ENCODE measurements at places on chromosomes 16 and 17.

- no peak for DNase-seq
- H3K4me1 ChIP-seq, result no peaks in the 10 kb centered on the region
- no peaks in the 10 kb centered on the region for H3K36me3 ChIP-seq
- H3K27ac ChIP-seq, result no peak overlapping the region
- no peaks in the 10 kb centered on the region for H3K27me3 ChIP-seq
- H3K4me3 ChIP-seq, result no peak overlapping the region
These were observed 253.9 kb downstream of the SLC39A11 start for GRCh38 chr17:72838581-72838980.

- H3K27ac ChIP-seq, result peak overlapping the region; percentile 10
- no peak overlapping the region for H3K4me3 ChIP-seq
- no peaks in the 10 kb centered on the region for H3K36me3 ChIP-seq
- peaks cover 13% of the 10 kb centered on the region for H3K4me1 ChIP-seq
- H3K27me3 ChIP-seq, result no peaks in the 10 kb centered on the region
These were observed 680.3 kb upstream of the SOX9 start for GRCh38 chr17:71440513-71440912.

- DNase-seq, result peak; percentile 93
- peaks cover 26% of the 10 kb centered on the region for H3K4me1 ChIP-seq
- no peaks in the 10 kb centered on the region for H3K27me3 ChIP-seq
These were observed 33.3 kb downstream of the PLCD3 start for GRCh38 chr17:45098869-45099616.

DNA sequence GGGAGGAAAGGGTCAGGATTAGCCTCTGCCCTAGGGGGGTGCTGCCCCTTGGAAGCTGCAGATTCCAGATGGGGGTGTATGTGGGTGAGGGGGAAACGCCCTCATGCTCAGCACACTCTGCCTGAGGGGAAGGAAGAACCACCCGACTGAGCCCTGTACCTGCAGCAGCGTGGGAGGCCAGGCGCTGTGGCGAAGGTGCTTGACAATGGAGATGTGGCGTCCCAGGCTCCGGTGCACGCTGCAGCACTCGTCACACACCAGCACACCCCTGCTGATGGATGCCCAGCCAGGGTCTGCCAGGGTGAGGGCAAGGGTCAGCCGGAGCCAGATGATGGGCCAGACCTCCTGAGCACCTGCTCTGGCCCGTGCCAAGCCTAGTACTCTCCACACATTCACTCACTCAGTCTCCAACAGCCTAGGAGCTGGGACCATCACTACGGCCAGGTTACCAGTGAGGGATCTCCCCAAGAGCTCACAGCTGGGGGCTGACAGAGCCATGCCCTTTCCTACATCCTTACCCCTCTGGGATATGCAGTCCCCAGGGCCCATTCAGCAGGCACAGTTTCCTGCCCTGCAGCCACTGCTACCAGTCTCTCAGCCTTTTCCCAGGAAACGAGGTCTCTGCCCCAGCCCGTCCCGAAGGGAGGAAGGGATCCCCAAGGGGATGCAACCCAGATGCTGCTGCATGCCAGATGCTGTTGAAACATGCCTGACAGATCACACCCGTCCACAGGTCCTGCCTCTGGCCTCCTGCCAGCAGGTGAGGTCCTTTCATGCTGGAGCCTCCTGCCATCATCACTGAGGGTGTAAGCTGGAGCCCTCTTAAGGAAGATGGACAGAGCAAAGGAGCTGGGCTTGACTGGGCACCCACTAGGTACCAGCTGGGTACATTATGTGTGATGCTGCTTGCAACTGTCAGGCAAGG is 5.9 kb downstream of the GIT1 start:
- no peak overlapping the region for H3K4me3 ChIP-seq
- DNase-seq, result no peak
- no peaks in the 10 kb centered on the region for H3K27me3 ChIP-seq
- no peaks in the 10 kb centered on the region for H3K36me3 ChIP-seq
- no peak overlapping the region for H3K27ac ChIP-seq

DNA sequence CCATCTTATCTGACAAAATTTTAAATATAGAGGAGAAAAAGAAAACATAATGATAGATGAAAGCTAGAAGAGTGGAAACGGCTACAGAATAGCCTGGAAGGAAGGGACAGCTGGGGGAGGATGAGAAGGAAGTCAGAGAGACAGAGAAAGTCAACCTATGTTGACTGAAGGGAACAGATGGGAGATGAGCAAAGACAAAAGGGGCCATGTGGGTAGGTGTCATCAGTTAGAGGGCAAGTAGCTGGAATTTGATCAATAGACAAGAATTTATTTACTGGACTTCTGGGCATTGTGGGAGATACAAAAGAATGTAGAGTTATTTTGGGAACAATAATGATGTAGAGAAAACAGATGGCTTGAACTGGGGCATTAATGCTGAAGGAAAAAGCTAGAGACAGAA is 194.4 kb downstream of the ANKFN1 start:
- no peaks in the 10 kb centered on the region for H3K27me3 ChIP-seq
- no peak overlapping the region for H3K4me3 ChIP-seq
- no peaks in the 10 kb centered on the region for H3K4me1 ChIP-seq
- H3K36me3 ChIP-seq, result no peaks in the 10 kb centered on the region
- DNase-seq, result no peak

- no peak overlapping the region for H3K27ac ChIP-seq
- no peaks in the 10 kb centered on the region for H3K36me3 ChIP-seq
- peak; percentile 20 for DNase-seq
- peaks cover 14% of the 10 kb centered on the region for H3K27me3 ChIP-seq
- peaks cover 25% of the 10 kb centered on the region for H3K4me1 ChIP-seq
These were observed 41.6 kb upstream of the TAC4 start for GRCh38 chr17:49889500-49889899.

DNA sequence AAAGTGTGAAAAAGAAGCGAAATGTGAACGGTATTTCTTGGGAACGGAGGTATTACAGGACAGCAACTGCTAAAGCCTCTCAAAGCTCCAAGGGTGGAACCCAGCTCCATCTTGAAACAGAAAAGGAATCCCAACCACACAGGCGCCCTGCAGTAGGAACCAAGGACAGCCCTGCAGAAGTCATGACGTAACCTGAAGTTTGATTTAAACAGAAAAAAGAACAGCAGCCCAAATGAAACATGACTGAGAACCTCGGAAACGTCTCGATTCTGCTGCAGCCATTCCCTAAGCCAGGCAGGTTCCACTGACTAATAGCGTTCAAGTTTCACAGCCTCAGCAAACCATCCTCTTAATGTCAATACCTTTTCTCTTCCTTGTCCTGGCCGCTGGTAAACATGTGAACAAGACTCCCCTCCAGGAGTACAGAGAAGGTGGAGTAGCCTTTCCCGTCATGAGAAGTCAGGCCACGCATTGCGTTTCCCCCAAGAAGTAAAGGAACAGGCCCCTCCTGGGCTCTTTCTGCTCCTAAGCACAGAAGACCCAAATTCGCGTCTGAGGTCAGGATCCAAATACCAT is 20.1 kb downstream of the SIAH1 start:
- H3K4me3 ChIP-seq, result peak overlapping the region; percentile 23
- no peaks in the 10 kb centered on the region for H3K36me3 ChIP-seq
- H3K27ac ChIP-seq, result peak overlapping the region; percentile 97
- H3K27me3 ChIP-seq, result no peaks in the 10 kb centered on the region
- peak; percentile 44 for DNase-seq

DNA sequence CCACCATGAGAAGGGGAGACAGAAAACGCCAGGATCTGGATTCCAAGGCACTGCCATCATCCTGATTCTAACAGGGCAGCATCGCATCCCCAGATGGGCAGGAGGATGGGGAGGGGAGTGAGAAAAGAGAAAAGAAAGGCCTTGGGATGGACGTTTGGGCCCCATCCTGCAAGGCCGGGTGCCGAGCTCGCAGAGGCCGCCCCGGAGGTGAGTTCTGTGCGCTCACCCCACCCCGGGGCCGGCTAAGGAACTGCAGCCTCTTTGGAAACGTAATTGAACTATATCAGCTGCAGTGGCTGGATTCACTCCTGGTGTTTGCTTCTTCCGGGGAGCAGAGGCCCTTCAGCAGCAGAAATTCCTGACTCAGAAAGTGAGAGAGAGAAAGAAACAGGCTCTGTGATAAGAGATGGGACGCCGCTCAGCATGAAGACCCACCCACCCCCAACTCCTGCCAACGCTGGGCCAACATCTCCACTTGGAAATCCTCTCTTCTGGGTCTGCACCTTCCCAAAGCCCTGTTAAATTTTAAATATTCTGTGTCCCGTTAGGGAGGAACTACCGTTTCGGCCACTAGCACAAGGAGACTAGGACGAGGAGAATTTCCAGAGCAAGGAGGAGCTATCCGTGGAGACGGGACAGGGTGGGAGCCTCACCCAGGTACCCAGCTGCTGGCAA is 8.5 kb upstream of the SSTR2 start:
- H3K4me1 ChIP-seq, result peaks cover 7% of the 10 kb centered on the region
- no peaks in the 10 kb centered on the region for H3K36me3 ChIP-seq
- H3K4me3 ChIP-seq, result no peak overlapping the region
- DNase-seq, result peak; percentile 88
- no peak overlapping the region for H3K27ac ChIP-seq

Data from hepatocyte (in vitro differentiated cells).